Left cardiac atrium (tissue), 4 donors: ENCODE measurements at places on chromosomes 7 and 10.

DNA sequence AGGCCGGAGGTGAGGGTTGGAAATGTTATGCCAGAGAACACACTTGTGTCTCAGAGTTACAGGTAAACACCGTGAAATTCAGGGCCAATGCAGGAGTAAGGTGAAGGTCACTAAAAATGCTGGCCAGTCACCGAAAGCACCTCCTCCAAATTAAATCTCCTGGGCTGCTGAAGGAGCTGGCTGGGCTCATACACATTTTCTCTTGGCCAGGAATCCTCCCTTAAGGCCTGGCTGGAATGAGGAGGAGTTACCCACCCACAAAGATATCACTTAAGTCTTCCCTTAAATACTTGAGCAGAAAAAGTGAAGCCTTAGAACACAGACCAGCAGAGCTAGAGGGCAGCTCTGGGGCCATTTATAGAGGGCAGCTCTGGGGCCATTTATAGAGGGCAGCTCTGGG, 46.3 kb downstream of the HTRA1 start:
- no peak for DNase-seq

GRCh38 chr7:66832531-66833351, 88.3 kb upstream of the TMEM248 start:
- DNase-seq: peak; percentile 13

GRCh38 chr10:129601737-129602136, 134.7 kb downstream of the MGMT start:
- DNase-seq: no peak

GRCh38 chr10:28494420-28494819, 38.5 kb upstream of the WAC start:
- no peak for DNase-seq

- DNase-seq: no peak
These were observed 2.9 kb downstream of the PPP1R3C start for GRCh38 chr10:91629715-91630549.

DNA sequence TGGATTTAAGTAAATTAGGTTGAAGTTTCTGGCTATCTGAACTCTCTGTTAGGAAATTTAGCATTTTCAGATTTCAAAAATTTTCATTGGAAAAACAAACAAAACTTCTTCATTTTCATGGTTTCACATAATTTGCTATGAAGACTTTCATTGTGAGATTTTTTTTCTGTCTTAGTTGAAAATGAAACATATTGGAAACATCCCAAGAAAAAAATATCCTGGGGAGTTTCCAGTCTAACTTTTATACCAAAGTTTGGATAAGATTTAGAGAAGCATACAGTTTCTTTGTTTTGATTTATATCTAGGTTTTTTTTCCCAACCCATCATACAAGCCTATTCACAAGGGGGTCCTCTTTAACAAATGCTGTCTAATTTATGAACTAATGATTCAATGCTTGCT, 300.5 kb upstream of the SEMA3A start:
- no peak for DNase-seq

- DNase-seq: no peak
These were observed 399.8 kb downstream of the HTR7 start for GRCh38 chr10:90458054-90458453.

GRCh38 chr7:129780974-129781927, 169.7 kb downstream of the NRF1 start:
- no peak for DNase-seq

DNA sequence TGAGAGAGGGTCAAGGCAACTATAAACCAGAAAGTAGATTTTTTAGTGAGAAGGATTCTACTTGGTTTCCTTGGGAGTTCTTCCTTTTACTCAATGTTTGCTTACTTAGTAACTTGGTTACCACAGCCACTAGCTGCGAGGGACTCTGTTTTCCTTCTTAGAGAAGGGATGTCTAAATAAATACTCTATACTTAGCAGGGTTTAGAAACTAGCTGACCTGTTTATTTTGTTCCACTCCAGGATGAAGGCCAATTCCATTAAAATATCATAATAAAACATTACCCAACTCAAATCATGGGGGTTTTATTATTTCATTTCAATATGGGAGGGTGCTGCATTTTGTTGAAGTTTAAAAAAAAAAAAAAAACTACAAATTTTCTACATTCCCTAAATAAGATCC, 87.3 kb downstream of the PPP1R3A start:
- no peak for DNase-seq

- DNase-seq: no peak
These were observed 34.9 kb downstream of the CHST15 start for GRCh38 chr10:124058346-124059003.

GRCh38 chr10:124560377-124561105, 98.9 kb downstream of the LHPP start:
- DNase-seq: peak; percentile 70

GRCh38 chr7:50394315-50394714, 55.8 kb downstream of the FIGNL1 start:
- DNase-seq: no peak

DNA sequence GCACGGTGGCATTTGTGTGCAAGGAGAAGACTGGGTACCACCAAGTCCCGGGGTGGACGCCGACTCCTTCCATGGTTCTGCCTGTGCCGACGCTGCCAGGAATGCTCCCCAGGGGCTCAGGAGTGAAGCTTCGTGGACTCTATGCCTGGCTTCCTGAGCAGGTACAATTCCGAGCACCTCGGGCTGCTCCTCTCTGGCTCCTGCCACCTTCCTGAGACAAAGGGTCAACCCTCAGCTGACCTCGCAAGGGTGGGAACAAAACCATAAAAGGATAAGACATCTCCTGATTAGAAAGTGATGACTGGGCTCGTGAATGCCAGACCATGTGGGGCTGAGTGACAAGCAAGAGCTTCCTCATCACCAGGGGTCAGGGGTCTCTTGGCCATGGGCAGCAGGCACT, 31.8 kb downstream of the CALML3 start:
- no peak for DNase-seq

- DNase-seq: no peak
These were observed 14.9 kb upstream of the GATAD1 start for GRCh38 chr7:92432299-92432946.

GRCh38 chr10:97336942-97337831, 2.7 kb upstream of the FRAT2 start:
- no peak for DNase-seq

DNA sequence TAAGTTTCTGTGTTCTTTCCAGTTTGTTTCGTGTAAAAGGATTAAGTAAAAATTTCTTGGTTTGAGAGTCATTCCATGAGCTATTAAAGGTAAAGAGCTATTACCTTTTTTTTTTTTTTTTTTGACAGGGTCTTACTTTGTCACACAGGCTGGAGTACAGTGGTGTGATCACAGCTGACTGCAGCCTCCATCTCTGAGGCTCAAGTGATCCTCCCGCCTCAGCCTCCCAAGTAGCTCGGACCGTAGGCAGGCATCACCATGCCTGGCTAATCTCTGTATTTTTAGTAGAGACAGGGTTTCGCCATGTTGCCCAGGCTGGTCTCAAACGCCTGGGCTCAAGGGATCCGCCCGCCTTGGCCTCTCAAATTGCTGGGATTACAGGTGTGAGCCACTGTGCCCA, 1.4 kb downstream of the SMKR1 start:
- no peak for DNase-seq

DNA sequence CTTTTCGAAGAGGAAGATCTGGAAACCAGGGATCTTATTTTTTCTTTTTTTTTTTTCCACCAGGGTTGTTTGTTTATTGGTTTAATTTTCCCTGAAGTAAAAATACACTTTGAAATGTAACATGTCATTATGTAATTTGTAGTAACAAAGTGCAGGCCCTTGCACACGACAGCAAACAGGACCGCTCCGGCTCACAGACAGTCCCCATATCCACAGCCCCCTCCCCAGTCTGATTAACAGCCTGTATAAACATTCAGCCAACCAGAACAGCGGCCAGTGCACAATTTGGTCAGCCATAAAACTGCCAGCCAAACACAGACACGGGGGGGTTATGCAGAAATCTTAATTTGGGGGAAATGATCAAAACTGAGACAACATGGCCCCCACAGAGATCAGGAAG, 431.6 kb upstream of the NPVF start:
- no peak for DNase-seq

GRCh38 chr10:110337906-110338305, 33.2 kb upstream of the SMNDC1 start:
- DNase-seq: no peak

DNA sequence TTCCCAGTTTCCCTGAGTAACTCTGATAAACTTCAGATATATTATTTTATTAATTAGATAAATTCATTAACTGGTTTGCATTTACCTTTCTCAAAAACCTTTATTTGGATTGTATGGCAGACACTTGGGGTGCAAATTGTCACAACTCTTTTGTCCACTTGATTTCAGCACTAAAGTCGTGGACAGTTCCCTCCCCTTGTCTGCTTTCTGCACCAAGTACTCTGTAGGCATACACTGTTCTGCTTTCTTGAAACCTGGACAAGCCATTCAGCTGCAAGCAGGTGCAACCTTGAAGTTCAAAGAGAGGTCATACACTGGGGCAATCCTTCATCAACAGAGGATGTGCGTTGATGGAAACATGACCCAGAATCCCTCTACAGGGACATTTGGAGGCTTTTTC, 162.9 kb downstream of the ARL5B start:
- no peak for DNase-seq
